ENCODE measurements at places on chromosomes 13 and 19. TPM values are rescaled to one million over a fixed set of nuclear protein-coding genes. Genes with fewer than 3 reads are reported as not detected.

GRCh38 chr19:52734331-52734892 is 432 bp downstream of the ZNF611 start:
- H3K4me1 ChIP-seq, result no peaks in the 10 kb centered on the region
- H3K27ac ChIP-seq, result peak overlapping the region; percentile 88
- DNase-seq, result peak; percentile 21
- peak overlapping the region; percentile 66 for H3K4me3 ChIP-seq
- no peaks in the 10 kb centered on the region for H3K27me3 ChIP-seq

- no peaks in the 10 kb centered on the region for H3K36me3 ChIP-seq
Measured at GRCh38 chr19:42169486-42170413, 37.5 kb upstream of the POU2F2 start.

- no peaks in the 10 kb centered on the region for H3K36me3 ChIP-seq
- H3K4me1 ChIP-seq, result no peaks in the 10 kb centered on the region
- DNase-seq, result no peak
- peak overlapping the region; percentile 95 for H3K27ac ChIP-seq
Measured at GRCh38 chr13:79405501-79405830, 589 bp downstream of the RBM26 start.

- H3K4me3 ChIP-seq, result no peak overlapping the region
- H3K27ac ChIP-seq, result no peak overlapping the region
- DNase-seq, result no peak
- H3K27me3 ChIP-seq, result no peaks in the 10 kb centered on the region
Measured at GRCh38 chr13:71493189-71493588, 373.8 kb downstream of the DACH1 start.

PRSS57 gene
- total RNA-seq, result not detected

LILRB3 gene
- total RNA-seq, result not detected

ZNF345 gene
- 15.9 TPM for total RNA-seq

ZNF506 gene
- total RNA-seq, result 53.5 TPM
